ENCODE measurements at places on chromosomes 11 and 22.
A peak's percentile ranks its signal among the peaks of the same experiment; 100 is the strongest.

DNA sequence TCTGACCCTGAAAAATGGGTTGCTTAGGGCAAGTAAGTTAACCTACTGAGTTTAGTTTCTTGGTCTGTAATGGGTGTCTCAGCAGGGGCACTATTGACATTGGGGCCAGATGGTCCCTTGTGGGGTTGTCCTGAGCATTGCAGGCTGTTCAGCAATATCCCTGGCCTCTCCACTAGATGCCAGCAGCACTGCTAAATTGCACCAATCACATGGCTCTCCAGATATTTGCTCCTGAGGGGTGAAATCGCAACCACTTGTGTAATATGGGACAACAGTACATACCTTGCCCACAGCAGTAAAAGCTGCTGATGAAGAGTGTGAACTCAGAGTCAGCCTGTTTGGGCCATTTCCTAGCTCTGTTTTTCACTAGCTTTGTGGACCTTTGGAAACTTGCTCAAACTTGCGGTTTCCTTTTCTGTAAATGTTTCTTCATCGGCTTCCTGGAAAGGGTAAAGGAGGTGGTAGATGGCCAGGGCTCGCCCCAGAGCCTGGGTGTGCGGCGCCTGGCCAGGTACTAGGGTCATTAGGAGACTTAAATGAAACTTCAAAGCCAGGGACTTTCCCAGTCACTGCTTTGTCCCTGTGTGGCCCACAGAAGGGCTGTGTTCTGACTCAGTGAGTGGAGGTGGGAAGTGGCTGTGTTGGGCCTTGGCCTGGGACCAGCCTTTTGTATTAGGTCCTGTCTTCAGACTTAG lies 13.0 kb downstream of the NCF4 start:
- no peak for DNase-seq

DNA sequence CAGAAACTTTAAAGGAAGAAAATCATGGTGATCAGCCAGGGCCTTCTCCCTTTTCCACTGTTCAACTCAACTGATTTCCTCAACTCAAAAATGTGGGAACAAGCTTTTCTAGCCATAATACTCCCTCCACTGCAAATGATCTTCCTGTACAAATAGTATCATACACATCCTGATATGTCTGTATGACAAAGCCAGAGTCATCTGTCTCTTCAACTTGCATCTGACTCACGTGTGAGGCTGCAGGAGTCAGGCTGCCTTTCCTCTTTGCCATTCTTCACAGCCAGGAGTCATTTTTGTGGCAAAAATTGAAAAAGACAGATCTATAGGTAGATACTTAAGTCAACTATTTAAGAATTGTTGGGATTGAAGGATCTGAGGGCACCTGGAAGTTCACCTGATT lies 13.3 kb downstream of the PATZ1 start:
- no peak for DNase-seq

DNA sequence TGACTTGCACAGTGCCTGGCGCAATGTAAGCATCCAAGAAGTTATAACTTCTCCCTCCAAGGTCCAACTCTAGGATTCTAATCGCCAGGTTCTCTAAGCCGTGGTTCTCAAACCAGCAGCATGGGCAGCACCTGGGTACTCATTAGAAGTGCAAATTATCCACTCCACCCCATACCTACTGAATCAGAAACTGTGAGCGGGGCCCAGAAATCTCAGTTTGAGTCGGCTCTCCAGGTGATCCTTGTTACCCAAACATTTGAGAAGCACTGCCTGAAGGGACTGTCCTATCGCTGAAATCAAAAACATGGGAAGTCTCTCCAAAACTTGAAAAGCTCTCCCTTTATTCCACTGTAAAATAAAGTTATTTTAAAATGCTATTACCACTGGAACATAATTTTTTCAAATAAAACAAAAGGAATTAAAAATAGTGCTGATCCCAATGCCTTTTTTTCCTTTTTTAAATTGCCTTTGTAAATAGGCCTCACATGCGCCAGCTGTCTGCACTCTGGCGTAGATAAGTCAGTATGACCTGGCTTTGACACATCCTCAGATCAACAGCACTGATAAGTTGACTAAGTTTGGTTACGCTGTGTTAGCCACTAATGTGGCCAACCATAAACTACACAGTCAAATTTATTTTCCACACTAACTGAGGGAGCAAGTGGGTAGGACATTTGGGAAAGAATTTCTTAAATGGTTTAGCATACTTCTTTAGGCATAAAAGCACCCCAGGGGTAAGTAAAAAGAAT lies 8.4 kb upstream of the CTR9 start:
- no peak for DNase-seq

DNA sequence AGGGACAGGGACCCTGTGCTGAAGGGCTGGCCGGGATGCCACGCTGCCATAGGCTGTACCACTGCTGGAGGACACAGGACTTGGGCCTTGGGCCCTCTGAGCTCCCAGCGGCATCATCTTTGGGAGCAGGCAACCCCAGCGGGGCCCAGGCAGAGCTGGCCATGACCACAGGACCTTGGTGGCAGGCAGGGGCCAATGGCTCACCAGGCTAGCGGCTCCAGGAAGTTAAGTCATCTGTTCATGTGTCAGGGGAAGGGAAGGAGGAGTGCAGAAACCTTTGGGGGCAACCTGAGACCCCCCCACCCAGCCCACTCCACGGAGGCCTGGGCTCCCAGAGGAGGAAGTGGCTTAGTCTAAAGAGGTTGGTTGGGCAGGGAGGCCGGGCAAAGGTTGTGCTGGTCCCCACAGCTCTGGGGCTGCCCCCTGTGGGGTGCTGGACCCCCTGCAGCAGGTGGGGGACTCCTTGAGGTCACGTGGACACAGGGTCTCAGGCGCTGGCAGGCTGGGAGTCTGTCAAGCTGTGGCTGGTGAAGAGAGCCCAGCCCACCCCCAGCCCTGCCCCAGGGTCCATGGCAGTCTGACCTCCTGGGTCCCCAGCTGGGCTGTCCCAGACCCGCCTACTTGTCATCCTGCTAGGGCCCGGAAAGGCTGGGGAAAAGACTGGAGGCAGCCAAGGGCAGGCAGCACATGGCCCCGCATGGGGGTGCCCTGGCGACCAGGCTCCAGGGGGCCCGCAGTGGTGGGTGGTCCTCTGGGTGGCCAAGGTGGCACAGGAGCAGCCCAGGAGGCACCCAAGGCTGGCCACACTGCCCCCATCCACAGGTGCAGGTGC lies 184.3 kb downstream of the IGLL1 start:
- no peak for DNase-seq

GRCh38 chr11:133441964-133442660 lies 90.2 kb downstream of the OPCML start:
- DNase-seq = no peak

DNA sequence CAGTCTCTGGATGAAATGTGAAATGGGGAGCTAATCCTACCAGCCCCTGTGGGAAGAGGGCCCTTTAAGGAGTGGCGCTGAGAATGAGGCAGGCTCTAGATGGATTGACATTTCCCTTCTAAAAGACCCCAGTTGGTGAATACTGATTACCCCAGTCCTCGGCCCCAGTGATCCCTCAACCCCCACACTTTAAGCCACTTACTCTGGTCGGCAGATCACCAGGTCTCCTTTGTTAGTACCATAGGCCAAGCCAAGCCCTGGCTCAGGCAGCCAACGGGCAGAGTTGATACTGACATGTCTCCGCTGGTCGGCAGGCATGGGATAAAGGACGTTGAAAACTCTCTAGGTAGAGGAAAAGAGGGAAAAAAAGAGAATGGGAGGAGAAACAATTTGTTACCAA lies 26.1 kb upstream of the CHRM4 start:
- DNase-seq = no peak

DNA sequence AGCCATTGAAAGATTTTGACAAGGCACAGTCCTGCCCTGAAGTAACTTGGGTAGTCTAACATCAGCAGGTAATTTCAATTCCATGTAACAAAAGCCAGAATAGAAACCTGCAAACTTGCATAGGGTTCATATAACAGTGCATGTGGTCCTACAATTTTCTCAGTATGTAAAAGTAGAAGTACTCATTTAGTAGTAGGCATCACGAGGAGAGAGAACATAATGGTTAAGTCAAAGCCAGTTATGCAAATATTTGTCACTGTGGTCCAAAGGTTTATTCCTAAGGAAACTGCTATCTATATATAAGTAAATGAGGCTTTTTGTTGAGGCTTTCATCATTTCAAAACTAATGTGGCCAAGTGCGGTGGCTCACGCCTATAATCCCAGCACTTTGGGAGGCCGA lies 10.1 kb downstream of the ATP5MG start:
- DNase-seq = no peak

DNA sequence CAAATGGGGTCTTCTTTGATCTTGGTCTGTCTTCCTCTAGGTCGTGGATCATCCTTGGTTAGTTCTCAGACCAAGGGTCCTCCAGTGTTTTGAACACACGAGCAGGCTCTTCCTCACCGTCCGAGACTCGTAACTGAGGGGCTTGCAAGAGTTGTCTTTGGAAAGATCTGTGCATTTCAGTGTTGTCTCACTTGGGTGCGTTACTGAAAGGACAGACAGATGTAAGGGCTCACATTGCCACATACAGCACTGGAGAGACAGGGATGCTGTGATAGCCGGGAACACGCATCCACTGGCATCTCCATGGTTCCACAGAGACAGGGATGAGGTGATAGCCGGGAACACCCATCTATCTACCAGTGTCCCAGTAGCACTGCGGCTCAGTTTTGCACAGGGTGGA lies 15.7 kb downstream of the GLB1L2 start:
- no peak for DNase-seq

DNA sequence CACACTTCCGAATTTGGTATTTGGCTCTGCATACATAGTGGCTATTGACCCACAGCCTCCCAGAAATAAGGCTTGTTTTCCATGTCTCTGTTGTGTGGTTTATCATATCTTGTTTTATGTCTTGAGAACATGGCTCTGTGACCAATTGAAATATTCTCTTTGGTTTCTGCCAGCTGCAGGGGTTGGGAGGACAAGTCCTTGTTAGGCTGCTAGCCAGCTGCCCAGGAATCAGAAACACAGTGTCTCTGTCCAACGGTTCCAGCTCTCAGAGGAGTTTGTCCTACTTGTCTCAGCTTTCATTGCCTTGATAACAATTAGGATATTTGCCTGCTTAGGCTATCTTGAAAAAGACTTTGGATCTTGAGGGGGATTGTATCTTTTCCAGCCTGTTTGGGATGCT lies 6.0 kb upstream of the SLC7A4 start:
- DNase-seq = no peak

DNA sequence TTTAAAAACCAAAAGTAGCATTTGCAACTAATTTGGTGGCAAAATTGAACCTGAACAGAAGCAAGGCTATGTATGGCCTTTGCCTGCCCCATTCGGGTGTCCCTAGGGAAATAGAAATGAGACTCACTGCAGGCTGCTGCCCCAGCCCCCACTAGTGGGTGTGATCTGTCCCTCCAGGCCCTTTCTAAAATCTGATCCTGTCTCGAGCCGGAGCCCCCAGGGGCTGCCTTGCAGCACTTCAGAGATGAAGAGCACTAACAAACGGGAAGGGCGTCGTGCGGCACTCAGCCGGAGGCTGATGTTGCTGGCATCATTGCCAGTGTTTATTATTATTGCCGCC lies 43.2 kb downstream of the CD82 start:
- no peak for DNase-seq

GRCh38 chr11:46902694-46903093 lies 15.7 kb downstream of the LRP4 start:
- DNase-seq = no peak

DNA sequence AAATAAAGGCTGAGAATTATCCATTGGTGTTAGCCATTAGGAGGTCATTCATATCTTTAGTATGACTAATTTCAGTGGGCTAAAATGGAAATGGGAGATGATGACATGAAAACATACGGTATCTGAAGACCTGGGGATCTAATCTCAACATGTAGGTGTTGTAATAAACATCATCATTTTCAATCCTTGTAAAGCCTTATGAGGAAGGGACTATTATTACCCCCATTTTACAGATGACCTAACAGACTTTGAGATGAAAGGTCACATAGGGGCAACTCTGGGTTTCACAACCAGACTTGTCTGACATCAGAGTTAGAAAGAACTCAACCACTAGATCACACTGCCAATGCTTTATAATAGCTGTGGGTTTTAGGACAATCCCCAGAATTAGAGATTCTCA lies 34.8 kb upstream of the TMEM135 start:
- DNase-seq = no peak

- no peak for DNase-seq
These were observed at the start of gene SLC7A4 for GRCh38 chr22:21032037-21032867. TSS of gene SLC7A4 (minus strand) at chr22:21032561. CDS start at chr22:21031812, 749 bp downstream.

GRCh38 chr11:73273222-73273895 lies 1.2 kb downstream of the P2RY6 start:
- DNase-seq = no peak

DNA sequence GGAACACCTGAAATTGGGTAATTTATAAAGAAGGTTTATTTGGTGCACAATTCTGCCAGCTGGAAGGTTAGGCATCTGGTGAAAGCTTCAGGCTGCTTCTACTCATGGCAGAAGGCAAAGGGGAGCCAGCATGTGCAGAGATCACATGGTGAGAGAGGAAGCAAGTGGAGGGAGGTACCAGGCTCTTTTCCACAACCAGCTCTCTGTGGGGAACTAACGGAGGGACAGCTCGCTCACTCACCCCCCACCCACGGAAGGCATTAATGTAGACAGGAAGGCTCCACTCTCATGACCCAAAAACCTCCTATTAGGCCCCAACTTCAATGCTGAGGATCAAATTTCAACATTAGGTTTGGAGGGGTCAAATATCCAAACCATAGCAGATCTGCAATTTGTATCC lies 75.6 kb upstream of the ARHGAP32 start:
- DNase-seq = no peak

GRCh38 chr22:32824531-32825312 lies 23.2 kb downstream of the TIMP3 start:
- DNase-seq = no peak

DNA sequence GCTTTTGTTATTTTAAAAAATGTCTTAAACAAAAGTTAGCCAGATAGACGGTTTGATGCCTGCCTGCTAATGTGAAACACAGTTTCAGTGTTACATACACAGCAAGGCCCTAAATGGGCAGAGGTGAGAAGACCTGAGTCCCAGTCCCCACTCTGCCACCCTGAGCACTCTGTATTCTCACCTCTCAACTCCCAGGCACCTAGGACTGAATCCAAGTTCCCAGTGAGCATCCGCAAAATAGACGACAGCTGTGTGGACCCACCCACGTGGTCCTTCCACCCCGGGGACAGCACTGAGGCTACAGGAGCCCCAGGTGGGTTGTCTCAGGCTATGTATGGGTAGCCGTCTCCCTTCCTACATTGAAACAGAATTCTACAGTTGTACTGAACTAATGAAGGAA lies 111.5 kb downstream of the RPL27A start:
- no peak for DNase-seq

- no peak for DNase-seq
These were observed 24.6 kb upstream of the ZBTB16 start for GRCh38 chr11:114034956-114035355.

- peak; percentile 46 for DNase-seq
These were observed 24.4 kb downstream of the RTN4R start for GRCh38 chr22:20243537-20244249.

- DNase-seq = no peak
These were observed 160.7 kb downstream of the BUD13 start for GRCh38 chr11:116611998-116612620.

- DNase-seq = no peak
These were observed 10.7 kb downstream of the CBX6 start for GRCh38 chr22:38861170-38861876.
